DMS53 (cell line): ENCODE measurements at places on chromosomes 12 and 14.
A peak's percentile ranks its signal among the peaks of the same experiment; 100 is the strongest.

DNA sequence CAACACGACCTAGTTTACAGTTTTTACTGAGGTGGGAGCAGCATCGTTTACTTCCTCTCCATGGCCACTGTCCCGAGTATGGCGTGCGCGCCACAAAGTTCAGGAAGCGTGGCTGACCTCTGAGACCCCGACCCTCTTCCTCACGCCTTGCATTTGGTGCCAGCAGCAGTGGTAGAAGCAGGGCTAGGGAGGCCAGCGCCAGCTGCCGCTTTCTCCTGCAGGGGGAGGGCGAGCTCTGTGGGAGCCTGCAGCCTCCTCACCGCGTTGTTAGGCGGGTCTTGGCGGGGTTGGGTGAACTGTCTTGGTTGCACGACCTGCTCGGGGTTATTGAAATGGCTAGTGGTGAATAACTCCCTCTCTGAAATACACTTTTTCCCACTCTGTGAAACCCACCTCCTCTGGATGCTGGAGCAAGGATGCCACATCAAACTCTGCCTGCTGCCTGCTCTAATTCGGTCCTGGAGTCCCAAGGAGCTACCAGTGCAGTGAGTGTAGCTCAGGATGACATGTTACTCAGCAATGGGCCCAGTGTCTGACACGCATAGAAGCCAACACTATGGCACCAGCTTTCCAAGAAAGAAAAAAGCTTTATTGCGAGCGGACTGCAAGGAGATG is 22.3 kb upstream of the TDRD9 start:
- peak; percentile 17 for DNase-seq

DNA sequence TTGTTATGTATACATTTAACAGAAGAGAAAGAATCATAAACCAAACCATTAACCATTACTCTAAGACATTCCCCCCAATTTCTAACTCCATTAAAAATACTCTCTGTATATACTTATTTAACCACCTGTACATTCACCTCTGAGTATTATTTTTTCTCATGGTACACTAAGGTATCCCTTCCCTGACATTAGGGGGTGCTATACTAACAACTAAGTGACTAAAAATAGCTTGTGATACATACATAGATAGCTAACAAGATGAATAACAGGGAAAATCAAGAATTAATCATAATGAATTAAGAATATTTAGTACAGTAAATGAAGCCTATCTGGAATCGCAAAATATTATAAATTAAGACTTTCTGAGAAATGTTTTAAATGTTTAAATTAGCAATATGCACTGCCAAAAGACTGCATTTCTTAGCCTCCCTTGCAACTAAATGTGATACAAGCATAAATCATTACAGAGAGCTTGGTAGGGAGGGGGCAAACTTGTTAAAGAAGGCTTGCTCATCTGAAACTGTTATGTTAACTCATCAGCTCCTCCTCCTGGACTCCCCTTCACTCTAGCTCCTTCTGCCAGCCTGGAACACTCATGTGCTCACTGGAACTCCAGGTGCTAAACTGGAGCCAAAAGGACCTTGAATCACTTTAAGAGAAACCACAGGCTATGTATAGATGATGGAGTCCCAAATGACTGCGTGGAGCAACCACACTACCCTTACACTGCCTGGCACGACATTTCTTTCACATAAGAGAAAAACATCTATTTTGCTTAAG is 14.9 kb downstream of the C2CD5 start:
- DNase-seq: peak; percentile 86

- DNase-seq: no peak
Measured at GRCh38 chr12:2191534-2192153, 138.9 kb downstream of the CACNA1C start.

GRCh38 chr12:114221957-114222630 is 183.8 kb downstream of the TBX5 start:
- DNase-seq: no peak

DNA sequence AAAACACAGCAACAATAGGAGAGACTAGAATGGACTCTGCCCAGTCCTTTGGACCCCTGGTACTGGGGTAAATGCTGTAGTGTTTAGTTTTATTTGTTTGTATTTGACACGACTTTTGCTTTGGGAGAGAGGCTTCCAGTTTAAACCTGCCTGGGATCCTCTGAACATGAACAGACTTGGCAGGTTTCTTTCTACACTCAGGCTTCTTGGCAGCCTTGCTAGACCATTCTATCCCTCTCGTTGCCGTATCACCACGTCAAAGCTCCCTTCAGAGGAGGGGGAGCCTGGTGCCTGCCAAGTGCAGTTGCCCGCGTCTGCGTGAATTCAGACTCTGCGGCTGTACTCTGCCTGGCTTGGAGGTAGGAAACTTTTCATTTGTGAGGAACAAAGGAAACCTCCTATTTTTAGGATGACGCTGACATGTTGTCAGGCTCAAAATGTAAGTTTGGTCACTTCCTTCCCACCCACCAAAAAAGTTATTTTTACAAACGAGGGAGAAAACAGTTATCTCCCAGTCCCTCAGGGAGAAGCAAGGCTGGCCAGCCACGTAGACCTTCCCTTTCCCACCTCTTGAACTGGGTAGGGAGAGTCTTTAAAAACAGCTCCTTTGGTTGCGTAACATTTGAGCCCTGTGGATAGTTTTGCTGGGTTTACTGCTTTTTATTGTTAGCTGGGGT is 25.9 kb downstream of the CD9 start:
- no peak for DNase-seq

DNA sequence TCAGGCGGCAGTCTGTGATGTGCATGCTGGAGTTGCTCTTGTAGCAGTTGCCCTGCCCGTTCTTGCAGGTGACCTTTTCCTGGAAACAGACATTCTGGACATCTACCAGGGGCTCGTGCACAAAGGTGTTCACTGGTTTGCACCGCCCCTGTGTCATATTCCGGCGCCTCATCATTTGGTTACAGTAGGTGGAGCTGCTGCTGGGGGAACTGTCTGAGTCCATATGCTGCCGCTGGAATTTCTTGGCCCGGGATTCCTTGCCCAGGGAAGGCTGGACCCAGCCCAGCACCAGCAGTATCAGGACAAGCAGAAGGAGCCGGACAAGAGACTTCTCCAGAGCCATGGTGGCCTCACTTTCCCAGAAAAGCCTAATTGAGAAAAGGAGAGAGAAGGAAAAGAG is 918 bp downstream of the RNASE1 start:
- DNase-seq: no peak

- DNase-seq: peak; percentile 70
Measured at GRCh38 chr14:64602826-64603225, 53.1 kb downstream of the PPP1R36 start.

DNA sequence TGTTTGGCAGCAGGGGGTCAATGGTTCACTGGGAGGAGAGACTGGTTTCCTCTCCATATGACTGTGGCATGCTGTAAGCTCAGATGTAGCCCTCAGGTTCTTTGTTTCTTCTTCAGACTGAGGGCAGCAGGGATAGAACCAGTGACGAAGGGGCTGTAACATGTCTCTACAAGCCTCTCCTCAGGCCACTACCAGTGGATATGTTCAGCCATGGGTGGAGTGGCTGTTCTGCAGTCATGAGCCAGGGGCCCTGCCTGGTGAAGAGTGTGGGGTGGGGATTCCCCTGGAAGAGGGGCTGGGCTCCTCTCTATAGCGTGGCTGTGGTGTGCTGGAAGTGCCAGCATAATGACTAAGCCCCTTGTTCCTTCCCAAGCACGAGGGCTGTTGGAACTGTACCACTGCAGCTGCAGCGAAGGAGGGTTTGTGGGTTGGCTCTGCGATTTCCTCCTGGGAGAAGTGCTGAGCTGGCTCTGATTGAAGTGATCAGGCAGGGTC is 55.8 kb downstream of the CMAS start:
- peak; percentile 22 for DNase-seq

- DNase-seq: peak; percentile 41
Measured at GRCh38 chr14:68616221-68616902, 176.5 kb downstream of the ZFP36L1 start.

GRCh38 chr12:45439039-45439438 is 223.1 kb downstream of the ANO6 start:
- DNase-seq: no peak

GRCh38 chr14:96224480-96225096 is 19.9 kb downstream of the BDKRB2 start:
- no peak for DNase-seq

DNA sequence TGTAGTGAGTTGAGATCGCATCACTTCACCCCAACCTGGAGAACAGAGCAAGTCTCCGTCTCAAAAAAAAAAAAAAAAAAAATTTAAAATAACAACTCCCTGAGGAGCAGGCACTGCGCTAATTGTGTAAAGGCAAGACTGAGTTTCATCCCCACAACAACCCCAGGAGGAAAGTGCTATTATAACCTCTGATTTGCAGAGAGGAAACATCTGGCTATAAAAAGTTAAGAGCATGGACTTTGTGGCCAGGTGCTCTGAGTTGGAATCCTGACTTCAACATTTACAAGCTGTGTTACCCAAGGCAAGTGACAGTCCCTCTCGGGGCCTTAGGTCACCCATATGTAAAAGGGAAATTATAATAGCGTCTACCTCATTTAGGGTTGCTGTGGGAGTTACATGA is 76.0 kb upstream of the MYL2 start:
- DNase-seq: no peak

DNA sequence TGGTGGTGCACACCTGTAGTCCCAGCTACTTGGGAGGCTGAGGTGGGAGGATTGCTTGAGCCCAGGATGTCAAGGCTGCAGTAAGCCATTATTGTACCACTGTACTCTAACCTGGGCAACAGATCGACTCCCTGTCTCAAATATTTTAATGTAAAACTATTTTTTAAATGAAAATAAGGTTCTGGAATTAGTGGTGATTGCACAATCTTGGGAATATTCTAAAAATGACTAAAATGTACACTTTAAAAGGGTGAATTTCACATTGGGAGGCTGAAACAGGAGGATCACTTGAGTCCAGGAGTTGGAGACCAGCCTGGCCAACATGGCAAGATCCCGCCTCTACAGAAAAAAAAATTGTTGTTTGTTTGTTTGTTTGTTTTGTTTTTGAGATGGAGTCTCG is 12.9 kb upstream of the TMBIM6 start:
- DNase-seq: no peak

- no peak for DNase-seq
Measured at GRCh38 chr12:105201299-105201698, 34.7 kb downstream of the APPL2 start.

DNA sequence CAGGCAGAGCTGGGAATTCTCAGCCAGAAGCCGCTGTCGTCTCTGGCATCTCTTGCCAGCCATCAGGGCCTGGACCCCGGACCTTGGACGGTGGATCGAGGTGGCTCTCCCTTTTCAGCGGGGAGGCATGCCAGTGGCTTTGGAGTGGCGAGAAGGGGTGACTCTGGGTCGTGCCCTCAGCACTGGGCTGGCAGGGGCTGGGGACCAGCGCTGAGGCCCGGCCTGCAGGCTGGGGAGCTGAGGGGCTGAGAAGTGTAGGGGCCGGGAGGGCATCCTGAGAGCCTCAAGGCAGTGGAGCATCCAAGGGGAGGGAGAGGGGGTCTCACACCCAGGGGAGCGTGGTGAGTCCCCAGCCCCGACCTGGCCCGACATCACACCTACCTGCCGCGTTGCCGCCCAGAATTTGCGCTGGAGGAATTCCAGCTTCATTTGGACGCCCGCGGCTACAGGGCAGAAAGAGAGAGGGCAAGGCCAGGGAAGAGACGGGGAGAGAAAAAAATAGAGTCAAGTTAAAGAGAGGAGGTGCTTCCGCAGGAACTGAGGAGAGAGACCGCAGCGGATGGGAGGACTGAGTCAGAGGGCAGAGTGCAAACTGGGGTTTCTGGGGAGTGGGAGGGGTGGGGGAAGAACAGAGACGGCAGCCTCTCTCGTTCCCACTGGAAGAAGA is 9.0 kb upstream of the LRTM2 start:
- DNase-seq: no peak

DNA sequence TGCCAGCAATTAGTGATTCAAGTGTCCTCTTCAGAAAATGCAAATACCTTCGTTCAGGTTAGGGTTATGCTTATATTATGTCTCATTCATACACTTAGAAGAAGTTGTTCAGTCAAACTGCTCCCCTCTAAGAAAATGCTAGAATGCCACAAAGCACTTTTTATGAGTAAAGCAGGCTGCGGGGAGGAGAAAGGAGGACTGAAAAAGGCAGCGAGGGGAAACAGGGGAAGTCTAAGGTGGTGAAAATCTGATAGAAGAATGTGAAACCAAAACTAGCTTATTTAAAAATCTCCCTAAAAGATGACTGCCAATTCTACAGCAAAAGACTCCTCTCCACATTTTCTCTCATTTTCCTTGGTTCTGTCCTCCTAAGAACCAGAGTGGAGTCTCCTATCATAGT is 70.1 kb downstream of the PRKD1 start:
- no peak for DNase-seq
